EL (cell line): ENCODE measurements at places on chromosomes 11 and 22.
A peak's percentile ranks its signal among the peaks of the same experiment; 100 is the strongest.

DNA sequence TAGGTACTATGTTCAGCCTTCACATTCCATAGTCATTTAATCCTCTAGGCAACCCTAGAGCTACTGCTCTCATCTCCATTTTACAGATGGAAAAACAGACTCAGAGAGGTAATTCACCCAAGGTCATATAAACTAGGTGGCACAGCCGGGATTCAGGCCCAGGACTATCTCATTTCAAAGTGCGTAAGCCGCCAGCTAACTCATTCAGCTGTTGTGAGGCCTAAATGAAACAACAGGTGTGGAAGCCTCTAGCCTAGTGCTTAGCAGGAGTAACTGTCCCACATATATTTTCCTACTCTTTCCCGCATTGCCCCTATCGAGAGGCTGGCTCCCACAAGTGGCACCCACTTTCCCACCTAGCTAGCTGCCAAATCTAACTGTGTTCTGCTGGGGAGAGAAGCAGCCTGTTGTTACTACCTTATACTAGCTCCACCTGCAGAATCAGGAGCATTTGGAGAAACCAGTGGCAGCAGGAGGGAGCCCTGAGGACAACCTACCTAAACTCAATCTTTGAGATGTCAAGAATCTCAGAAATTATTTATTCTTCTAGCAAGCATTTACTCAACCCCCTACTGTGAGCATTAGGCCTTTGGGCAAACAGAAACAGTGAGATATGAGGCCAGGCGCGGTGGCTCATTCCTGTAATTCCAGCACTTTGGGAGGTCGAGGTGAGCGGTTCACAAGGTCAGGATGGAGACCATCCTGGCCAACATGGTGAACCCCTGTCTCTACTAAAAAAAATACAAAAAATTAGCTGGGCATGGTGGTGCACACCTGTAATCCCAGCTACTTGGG, 20.9 kb downstream of the PRG3 start:
- DNase-seq: no peak

- no peak for DNase-seq
Measured at GRCh38 chr11:100095809-100096208, 591.3 kb upstream of the ARHGAP42 start.

- DNase-seq: peak; percentile 17
Measured at GRCh38 chr11:119493712-119494111, 70.7 kb upstream of the THY1 start.

- DNase-seq: peak; percentile 72
Measured at GRCh38 chr11:33530815-33531214, 169.8 kb downstream of the C11orf91 start.
